ENCODE measurements at places on chromosomes 4 and X.

DNA sequence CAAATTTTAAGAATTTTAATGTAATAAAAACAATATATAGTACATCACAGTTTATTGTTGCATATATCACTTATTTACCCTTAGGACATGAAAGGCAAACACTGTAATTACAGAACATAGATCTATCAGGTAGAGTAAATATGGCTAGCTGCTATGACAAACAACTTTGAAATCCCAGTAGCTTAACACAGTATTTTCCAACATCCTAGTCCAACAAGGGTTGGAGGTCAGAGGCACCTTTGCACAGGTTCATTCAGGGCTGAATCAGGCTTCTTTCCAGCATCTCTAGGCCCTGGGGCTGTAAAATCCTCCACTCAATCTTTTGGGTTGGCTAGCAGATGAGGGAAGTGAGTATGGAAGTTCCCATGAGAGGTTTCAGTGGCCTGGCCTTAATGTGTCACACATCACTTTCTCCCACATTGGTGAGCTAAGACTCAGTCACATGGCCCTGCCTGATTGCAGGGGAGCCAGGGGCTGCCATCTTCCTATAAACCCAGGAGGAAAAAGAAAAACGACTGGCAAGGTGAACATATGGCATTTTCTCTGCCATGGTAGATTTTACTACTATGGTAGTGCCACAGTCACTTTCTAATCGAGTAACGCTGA is 32.9 kb downstream of the HERC6 start:
- no peaks in the 10 kb centered on the region for H3K4me1 ChIP-seq
- DNase-seq: no peak
- H3K4me3 ChIP-seq: no peak overlapping the region
- no peaks in the 10 kb centered on the region for H3K27me3 ChIP-seq
- peaks cover 46% of the 10 kb centered on the region for H3K36me3 ChIP-seq

GRCh38 chr4:26369581-26369980 is 48.8 kb downstream of the RBPJ start:
- no peak overlapping the region for H3K27ac ChIP-seq
- no peak overlapping the region for H3K4me3 ChIP-seq
- H3K4me1 ChIP-seq: peaks cover 23% of the 10 kb centered on the region
- peaks cover 6% of the 10 kb centered on the region for H3K36me3 ChIP-seq
- H3K27me3 ChIP-seq: no peaks in the 10 kb centered on the region

- H3K27me3 ChIP-seq: no peaks in the 10 kb centered on the region
- H3K4me3 ChIP-seq: no peak overlapping the region
- no peaks in the 10 kb centered on the region for H3K4me1 ChIP-seq
- peaks cover 3% of the 10 kb centered on the region for H3K36me3 ChIP-seq
- no peak overlapping the region for H3K27ac ChIP-seq
- DNase-seq: peak; percentile 68
Observed at GRCh38 chr4:8030121-8030781, 90.6 kb upstream of the AFAP1 start.

DNA sequence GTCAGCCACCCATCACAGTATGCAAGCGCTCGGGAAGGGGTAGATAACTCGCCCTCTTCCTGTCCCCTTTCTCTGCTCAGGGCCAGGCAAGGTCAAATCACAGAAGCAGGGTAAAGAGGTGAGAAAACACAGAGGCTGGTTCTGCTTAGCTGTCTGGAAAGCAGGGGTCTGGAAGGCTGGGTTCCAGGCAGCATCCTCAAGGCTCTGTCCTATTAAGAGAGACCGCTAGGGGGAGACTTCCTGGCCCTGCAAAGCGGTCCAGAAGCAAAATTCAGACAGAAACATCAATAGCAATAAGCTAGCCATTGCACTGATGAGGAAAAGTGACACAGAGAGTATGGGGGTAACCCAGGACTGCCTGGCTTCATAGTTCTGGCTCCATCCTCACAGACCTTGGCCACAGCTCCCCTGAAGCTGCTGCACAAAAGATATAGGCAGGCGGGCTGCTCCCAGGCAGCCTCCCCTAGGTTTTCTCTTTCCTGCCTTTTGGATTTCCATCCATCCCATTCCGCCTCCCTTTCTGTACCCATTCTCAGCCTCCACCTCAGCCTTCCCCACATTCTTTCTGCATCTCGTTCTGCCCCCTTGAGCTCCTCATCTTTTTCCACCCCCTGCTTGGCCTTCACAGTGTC is 308.5 kb downstream of the EVC2 start:
- H3K27ac ChIP-seq: no peak overlapping the region
- no peaks in the 10 kb centered on the region for H3K4me1 ChIP-seq
- no peaks in the 10 kb centered on the region for H3K36me3 ChIP-seq
- no peak for DNase-seq
- H3K4me3 ChIP-seq: no peak overlapping the region
